T-helper 2 cell (primary cell): ENCODE measurements at places on chromosomes 1 and 21.

DNA sequence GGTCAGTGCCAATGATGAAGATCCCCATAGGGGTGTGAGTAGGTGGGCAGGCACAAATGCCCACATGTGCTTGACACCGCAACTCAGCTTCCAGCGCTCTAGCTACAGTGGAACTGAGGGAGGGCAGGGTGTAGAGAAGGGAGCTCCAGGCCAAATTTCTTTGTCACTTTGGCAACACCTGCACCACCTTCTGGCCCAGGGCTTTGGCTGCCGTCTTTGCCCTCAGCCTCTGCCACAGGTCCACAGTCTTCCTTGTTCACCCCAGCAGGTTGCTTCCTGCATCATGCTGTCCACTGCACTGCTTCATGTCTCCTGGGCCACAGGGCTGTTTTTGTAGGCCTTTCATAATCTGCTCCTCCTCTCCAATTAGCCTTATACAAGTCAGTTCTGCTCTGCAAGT, 20.4 kb upstream of the FMOD start:
- DNase-seq: no peak

GRCh38 chr1:168759077-168759476, 30.1 kb upstream of the DPT start:
- no peak for DNase-seq

DNA sequence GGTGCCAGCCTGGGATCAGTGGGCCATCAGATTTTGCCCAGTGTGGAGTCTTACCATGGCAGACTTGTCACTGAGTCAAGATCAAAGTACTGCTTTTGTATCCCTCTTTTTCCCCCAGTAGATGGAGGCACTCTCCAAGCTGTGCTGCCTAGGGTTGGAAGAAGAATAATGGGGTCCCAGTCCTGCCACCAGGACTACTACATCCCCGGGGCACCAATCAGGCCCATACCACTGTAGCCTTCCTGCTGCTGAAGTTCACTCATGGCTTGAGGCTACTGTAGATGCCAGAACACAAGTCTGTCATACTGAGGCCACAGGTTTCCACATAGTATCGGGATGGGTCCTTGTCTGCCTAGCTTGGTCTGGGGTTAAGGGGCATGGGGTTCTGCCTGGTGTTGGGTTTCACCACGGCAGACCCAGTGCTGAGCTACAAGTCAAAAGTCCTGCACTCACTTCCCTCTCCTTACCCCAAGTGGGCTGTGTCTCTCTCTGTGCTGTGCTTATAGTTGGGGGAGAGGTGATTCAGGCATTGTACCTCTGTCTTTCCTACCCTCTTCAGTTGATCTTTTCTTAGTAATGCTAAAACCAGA, 53.4 kb downstream of the PKN2 start:
- DNase-seq: no peak

- DNase-seq: peak; percentile 63
These were observed 81.1 kb upstream of the AK4 start for GRCh38 chr1:65066766-65067490.

DNA sequence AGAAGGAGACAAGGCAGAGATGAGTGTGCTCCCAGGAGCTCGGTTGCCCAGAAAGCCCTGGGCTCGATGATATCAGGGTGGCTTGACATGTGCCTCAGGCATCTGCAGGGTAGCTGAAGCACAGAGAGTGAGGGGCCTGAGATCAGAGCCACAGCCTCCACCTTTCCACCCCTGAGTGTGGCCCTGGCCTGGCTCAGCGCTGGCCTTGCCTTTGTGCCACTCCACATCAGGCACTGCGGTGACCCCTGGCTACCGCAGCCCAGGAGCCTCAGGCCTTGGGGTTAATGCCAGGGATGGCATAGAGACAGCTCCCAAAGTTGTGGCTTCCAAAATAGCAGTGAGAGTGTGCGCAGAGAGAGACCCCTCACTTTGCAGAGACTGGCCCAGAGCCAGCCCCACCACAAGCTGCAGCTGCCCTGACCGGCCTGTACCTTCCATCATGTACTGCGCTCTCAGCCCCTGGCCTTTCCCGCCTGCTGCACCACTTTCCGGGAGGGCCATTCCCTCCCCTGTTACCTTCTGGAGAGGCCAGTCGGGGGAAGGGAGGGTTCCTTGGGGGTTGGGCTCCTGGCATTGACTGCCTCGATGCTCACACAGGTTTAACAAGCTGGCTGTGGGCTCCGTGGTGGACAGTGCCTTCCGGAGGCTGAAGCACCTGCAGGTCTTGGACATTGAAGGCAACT, 19.5 kb downstream of the PODN start:
- DNase-seq: no peak

DNA sequence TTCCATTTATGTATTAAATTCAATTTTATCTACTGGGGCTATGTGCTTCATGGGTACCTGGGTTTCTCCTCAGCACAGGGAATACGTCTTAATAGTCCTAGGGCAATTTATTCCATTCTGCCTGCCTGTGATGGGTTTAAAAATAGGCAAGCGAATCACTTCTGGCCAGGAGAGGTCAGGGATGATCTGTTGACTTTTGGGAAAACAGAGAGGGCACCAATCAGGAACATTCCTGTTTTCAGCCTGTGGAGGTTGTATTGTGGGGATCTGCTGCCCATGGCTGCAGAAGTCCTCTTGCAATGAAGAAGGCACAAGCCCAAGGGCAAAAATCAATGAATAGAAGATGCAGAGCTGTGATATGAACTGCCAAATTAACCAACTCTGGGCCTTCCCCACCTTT, 303.1 kb downstream of the CTH start:
- DNase-seq: no peak

DNA sequence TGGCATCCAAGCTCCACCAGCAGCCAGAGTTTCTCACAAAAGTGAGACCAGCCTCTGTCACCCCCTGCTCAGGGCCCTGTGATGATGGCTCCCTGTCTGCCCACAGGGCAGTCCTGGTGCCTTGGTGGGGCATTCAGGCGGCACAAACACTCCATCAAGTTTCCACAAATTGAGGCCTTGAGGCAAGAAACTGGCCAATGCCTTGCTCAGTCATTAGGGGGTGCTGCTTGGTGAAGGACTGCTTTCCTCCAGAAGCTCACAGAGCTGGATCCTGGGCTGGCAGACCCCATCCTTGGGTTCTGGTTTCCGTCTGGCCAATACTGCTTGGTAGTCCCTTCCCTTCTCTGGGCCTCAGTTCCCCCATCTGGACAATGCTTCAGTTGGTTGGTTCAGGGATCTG, 12.5 kb upstream of the AHDC1 start:
- DNase-seq: no peak

- DNase-seq: no peak
These were observed 14.8 kb upstream of the TMEM240 start for GRCh38 chr1:1554926-1555915.

DNA sequence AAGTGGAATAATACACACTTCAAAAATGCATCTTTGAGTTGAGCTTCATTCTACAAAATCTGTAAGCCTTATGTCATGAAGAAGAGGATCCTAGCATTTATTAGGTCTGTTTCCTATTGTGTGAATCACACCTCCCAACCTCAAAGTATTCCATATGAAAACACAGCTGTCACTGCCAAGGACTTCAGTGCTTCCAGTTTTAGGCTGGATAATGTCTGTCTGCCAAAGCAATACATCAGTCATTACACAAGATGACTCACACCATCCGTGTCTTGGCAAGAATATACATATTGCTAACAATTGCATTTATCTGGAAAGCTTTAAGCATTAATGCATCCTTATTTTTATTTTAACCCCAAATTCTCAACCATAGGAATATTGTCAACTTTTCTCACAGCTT, 125.7 kb upstream of the TMPRSS15 start:
- no peak for DNase-seq

DNA sequence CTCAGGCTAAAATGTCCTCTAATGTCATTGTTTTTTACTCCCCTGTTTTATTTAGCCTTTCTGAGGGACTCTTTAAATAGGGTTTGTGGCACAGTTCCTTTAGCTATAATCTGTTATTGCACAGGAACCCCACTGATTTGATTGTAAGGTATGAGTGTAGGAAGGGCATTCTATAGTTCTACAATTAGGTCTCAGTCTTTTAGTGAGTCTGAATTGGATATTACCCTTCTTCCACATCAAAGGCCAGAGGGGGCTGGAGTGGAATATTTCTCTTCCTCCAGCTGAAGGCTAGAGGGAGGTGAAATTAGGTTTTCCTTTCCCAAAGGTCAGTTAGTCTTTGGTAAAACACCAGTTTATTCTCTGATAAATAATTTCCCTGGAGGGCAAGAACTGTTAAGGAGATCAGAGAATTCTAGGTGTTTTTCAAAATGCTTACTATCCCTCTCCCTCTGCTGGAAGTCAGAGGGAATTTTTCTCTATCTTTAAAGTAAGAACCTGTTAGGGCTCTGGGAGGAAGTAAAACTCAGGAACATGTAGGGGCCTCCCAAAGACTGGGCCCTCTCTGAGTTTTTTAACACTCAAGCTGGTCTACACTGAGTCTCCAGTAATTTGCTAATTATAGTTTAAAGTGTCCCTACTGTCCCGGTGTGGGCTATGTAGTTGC, 176.3 kb upstream of the ZNHIT6 start:
- no peak for DNase-seq
